ENCODE measurements at places on chromosomes 6 and 20.

GRCh38 chr20:2221921-2222320, 73.9 kb upstream of the TGM3 start:
- no peak for DNase-seq

DNA sequence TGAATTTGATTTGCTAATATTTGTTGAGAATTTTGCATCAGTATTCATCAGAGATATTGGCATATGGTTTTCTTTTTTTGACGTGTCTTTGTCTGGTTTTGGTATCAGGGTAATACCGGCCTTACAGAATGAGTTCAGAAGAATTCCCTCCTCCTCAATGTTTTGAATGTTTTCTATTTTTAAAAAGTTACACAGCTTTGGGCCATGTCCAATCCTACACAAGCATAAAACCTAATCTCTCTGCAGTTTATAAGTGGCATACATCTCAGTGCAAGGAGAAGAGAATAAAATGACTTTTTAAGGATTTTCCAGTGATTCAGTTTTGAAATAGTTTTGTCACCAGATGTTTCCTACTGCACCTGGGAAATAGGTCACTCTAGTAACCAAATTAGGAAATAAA, 185.5 kb downstream of the COL12A1 start:
- DNase-seq = no peak

DNA sequence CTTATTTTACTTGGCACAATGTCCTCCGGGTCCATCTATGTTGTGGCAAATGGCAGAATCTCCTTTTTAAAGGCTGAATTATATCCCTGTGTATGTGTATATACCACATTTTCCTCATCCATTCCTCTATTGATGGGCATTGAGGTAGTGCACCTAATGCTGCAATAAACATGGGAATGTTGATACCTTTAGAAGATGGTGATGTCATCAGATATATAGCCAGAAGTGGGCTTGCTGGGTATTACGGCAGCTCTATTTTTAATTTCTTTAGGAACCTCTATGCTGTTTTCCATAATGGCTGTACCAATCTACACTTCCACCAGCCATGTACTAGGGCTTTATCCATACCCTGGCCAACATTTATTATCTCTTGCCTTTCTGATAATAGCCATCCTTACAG, 315.7 kb downstream of the FOXA2 start:
- DNase-seq = no peak

DNA sequence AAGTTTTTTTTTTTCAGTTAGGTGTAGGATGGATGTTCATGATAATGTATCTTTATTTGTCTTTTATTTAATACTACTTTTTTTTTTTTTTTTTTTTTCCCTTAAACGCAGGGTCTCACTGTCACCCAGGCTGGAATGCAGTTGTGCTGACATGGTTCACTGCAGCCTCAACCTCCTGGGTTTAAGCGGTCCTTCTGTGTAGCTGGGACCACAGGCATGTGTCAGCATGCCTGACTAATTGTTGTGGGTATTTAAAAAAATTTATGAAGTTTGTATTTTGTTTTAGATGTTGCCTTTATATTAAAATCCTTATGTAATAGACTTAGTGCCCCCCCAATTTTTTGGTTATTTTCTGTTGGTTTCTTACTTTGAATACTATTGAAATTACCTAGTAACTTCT, 42.6 kb downstream of the NCOA3 start:
- peak; percentile 75 for DNase-seq

GRCh38 chr6:157273756-157274470, 49.4 kb downstream of the TMEM242 start:
- peak; percentile 48 for DNase-seq

GRCh38 chr6:167094820-167095637, 27.9 kb upstream of the CCR6 start:
- no peak for DNase-seq

GRCh38 chr6:32369660-32370059, 2.0 kb downstream of the TSBP1 start:
- peak; percentile 94 for DNase-seq

- DNase-seq = peak; percentile 79
Measured at GRCh38 chr6:11251553-11252360, 19.3 kb upstream of the NEDD9 start.

DNA sequence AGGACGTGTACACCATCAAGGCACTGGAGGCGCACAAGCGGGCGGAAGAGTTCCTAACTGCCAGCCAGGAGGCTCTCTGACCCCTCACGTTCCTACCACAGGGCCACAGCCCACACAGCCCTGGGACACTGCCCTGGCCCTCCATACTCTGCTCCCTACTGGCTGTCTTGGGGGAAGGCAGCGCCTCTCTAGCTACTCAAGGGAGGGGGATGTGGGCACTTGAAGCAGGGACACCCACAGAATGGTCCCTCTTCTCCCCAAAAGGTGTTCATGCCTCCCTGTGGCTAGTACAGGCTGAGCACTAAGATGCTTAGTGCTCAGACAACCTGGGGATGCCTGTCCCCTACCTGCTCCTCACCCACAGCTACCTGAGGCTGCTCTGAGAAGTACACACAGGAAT, 2.5 kb downstream of the MEA1 start:
- no peak for DNase-seq

GRCh38 chr6:41767112-41767833, 12.4 kb downstream of the FRS3 start:
- peak; percentile 91 for DNase-seq

DNA sequence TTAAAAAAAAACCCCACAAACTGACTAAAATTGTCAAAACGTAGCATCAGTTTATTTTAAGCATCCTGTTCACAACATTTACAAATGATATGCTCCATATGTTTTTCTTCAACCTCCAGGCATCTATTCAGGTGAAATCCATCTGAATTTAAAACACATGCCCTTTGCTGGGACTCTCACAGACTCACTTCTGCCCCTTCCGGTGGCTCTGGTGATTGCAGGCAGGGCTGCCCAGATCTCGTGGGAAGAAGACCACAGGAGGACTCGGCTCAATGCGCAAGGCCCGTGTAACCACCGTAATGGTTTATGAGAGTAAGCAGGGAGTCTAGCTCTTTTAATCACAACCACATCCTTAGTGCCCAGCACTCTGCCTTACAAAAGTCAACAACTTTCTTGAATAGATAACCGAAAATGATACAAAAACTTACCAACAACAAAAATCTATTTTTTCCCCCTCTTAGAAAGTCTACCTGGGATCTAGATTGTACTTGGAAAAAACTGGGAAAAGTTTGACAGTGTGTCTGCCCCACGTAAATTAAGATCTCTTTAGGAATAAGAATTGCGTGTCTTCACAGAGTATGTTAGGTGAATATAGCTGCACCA, 139.1 kb downstream of the KIF16B start:
- DNase-seq = peak; percentile 34

DNA sequence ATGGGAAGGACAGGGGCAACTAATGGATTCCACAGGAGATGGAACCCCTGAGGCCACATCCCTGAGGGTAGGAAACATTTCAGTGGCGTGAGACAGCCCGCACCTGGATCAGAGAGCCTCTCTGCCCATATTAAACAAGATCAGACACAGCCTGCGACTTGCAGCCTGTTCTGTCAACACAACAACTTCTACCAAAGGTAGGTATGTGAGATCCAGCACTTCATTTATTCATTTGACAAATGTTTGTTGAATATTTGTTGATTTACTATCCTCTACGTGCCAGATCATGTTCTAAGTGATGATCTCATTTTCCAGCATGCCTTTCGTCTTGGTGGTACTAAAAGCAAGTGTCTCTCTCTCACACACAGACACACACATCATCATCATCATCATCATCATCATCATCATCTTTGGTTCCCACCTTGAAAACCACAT, 43.2 kb upstream of the NT5E start:
- peak; percentile 30 for DNase-seq

- no peak for DNase-seq
Measured at GRCh38 chr6:116730513-116730912, 35.0 kb downstream of the FAM162B start.

DNA sequence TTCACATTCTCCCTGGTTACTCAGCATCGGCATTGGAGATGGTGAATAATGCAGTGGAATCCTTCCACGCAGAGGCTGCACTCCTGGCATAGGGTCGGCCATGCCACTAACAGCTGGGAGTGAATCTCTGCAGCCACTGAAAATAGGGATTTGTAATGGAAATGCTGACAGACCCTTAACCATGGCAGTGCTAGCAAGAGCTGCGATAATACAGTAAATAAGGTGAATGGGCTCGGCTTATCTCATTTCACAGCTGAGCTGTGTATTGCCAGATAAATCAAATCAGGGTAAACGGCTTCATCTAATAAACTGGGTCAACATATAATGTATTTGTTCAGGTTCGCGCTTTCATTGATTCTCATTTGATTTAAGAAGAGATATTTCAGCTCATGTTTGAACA, 156.8 kb downstream of the SLC35B3 start:
- DNase-seq = no peak

All from GM23248 (cell line).